ENCODE measurements at places on chromosomes 3 and 15.

GRCh38 chr15:29935296-29936004 is 113.2 kb upstream of the TJP1 start:
- no peak for DNase-seq

GRCh38 chr3:156768390-156768789 is 57.8 kb upstream of the LEKR1 start:
- DNase-seq, result no peak

DNA sequence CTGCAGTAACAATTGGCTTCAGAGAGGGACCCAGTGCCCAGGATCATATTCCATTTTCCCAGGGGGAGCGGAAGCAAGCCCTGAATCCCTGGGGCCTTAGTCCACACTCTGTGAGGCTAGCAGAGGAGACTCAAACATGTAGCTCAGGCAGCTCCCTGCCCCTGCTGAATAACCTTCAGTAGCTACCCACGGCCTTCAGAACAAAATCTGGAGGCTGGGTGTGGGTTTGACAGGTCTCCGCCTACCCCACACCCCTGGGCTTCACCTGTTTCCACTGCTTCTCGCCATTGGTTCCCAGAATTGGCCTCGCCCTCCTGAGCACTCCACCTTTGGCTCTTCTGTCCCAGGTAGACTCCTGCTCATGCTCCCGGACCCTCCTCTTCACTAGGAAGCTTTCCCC is 93.6 kb upstream of the ATP2B2 start:
- DNase-seq, result no peak

DNA sequence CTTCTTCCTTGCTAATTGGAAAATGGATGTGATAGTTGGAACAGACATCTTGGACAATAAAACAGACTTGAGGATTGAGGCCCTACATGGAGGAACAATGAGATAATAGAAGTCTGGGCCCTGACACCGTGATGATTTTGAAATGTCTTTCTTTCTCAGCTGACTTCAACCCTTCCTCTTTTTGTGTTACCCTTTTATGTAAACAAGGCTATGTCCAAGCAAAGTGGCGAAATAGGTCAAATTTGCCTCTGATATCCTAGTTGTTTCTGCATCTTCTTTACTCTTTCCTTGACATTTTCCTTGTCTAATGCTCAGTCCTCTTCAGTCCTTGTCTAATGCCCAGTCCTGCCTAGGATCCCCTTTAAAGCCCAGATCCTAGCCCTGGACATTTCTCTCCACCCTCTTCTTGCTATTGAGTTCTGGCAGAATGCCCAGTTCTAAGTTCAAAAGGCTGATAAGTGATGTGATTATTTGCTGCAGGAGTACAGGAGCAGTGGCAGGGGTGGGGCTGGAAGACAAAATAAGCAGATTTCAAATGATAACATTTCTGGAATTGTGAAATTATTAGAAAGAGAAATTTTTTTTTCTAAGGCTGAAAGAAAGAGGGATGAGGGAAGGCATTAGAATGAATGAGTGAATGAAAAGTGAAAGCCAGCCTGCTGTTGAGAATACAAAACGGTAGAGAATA is 6.5 kb upstream of the VPS8 start:
- DNase-seq, result peak; percentile 44

DNA sequence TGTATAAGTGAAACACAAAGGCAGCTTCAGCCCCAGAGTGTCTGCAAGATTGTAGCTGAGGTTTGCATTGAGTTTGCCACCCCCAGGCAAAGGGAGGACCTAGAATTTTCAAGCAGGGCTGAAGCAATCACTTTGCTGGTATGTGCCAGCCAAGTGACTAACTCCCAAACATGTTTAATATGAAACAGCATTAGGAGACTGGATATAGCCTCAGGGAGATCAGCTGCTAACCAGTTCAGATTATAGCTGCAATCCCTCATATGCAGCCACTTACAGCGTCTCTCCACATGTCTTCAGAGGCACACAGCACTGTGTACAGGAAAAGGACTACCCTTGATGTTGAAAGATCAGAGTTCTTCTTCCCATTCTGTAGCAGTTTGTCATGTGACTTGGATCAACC is 38.4 kb upstream of the PPP2R3A start:
- no peak for DNase-seq

DNA sequence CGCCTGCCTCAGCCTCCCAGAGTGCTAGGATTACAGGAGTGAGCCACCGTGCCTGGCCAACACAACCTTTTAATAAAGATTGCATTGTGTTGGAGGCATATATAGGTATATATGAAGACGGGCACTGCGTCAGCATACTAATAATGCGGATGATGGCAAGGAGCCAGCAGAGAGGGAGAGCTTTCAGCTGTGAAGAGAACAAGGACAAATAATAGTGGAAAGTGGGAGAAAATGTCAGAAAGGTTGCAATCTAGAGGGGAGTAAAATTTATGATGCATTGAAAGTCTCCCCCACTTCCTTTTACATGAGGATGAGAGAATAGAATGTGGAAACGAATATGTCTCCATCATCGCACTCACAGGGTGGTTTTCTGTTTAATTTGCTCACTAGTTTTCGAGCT is 170.5 kb upstream of the TBL1XR1 start:
- no peak for DNase-seq

- no peak for DNase-seq
Observed at GRCh38 chr3:101791778-101792177, 12.8 kb downstream of the NXPE3 start.

DNA sequence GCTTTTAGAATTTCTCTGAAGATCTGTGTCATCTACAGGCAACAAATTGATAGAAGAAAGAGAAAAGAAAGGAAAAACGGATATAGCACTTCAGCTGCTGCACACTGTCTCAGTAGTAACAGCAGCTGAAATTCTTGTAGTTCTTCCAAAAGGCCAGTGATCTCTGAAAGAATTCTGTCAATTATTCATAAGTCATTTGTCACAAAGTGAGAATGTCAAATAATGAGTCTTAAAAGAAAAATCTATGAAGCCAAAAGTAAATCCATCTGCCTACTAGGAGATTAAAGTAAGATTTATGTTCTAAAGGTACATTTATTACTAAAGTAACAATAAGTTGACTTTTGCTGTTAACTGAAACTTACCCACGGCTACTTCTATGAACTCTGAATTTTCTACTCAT is 24.6 kb downstream of the IFT80 start:
- DNase-seq, result no peak

- DNase-seq, result peak; percentile 72
Observed at GRCh38 chr15:23565395-23566070, at the start of gene MKRN3. Gene MKRN3 (plus strand): TSS chr15:23565674. CDS start chr15:23565783, 109 bp downstream.
